Stimulated activated naive B cell treated with anti-CD40 and anti-IgM and Interleukin-4, amounts not matched to agents 10 μg/mL and 1 μg/mL and 100 μg/mL, for 72 hours (primary cell): ENCODE measurements at places on chromosomes 3 and 15.

DNA sequence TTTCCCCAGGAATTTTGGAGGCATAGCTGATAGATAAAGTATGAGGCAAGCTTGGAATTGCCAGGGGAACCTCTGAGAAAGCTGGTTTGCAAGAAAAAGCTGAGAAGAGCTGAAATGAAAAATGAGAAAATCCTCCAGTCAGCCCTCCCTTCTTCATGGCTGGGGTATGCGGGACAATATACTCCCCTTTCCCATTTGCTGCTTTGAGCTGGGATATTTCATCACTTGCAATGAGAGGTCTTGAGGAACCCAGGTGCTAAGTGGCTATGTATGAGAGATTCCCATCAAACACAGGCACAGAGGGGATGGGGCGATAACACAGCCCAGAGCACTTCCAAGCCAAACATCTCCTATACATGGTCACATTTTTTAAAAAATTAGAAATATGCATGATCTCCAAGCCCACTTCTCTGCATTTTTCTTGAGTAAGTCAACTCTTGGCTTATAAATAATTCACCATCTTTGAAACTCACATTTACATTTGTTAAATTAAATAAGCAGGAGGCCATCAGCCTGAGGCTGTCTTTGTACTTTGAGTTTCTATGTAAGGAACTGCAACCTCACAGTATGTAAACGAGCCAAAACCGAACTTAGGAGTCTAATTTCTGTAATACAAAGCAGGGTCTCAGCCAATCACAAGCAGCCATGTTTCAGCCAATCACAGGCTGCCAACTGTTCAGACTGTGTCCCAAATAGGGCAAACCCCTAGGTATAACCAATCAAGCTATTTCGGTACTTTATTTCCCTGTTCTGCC is 983.6 kb upstream of the NR2F2 start:
- no peak for DNase-seq

GRCh38 chr3:20052851-20053250 is 12.6 kb downstream of the KAT2B start:
- no peak for DNase-seq

DNA sequence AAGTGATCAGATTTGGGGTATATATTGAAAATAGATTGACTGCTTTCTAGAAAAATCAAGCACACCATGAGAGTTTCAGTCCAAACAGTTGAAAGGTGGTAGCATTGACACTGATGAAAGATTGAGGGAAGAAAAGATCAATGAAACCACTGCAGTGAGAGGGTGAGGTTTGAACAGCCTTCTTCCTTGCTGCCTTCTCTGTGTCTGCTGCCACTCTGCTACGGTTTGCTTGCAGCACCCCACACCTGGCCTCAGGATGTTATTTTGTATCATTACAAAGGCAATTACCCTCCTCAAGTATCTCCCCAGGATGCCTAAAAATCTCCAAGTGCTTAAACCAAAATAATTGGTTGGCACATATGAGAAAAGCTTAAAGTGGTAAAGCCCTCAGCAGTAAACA is 683.6 kb upstream of the ARPP21 start:
- no peak for DNase-seq

DNA sequence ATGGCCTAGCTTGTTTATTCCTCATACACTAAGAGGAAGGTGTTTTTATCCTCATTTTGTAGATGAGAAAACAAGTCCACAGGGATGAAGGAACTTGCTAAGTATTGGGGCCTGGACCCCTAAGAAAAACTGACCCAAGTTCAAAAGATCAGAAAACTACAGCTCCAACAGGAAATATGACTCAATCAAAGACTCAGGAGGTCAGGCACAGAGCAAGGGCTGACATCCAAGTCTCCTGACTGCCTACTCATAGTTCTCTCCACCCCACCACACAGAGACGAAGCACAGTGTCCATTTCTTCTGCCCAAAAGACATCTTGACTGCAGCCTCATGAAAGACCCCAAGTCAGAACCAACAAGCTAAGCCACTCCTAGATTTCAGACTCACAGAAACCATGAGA is 26.9 kb upstream of the TPM1 start:
- no peak for DNase-seq

GRCh38 chr3:176840641-176841286 is 356.5 kb downstream of the TBL1XR1 start:
- DNase-seq, result no peak

DNA sequence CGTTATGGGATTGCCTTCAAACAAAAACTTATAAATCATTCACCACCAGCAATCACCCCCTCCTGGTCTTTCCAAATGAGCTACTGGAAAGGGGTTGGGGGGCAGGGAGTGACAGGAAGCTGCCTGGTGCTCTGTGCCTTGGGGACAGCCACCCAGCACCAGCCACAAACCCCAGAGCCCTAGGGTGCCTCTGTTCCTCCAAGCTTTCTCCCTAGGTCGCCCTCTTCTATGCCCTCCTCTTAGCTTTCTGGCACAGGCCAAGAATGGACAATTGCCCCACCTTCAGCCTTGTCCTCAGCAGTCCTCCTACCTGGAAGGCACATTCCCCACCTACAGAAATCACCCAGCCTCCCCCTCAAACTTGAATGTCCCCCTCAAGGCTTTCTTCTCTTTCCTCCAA is 3.3 kb downstream of the OXTR start:
- no peak for DNase-seq
